Left renal pelvis (tissue), 4 donors: ENCODE measurements at places on chromosomes 16 and 17.

GRCh38 chr16:85350973-85351372 lies 238.7 kb upstream of the CIBAR2 start:
- no peak for DNase-seq

GRCh38 chr17:27807567-27808470 lies 7.5 kb upstream of the NOS2 start:
- DNase-seq, result no peak

GRCh38 chr17:20073055-20073979 lies 64.2 kb downstream of the SPECC1 start:
- no peak for DNase-seq

DNA sequence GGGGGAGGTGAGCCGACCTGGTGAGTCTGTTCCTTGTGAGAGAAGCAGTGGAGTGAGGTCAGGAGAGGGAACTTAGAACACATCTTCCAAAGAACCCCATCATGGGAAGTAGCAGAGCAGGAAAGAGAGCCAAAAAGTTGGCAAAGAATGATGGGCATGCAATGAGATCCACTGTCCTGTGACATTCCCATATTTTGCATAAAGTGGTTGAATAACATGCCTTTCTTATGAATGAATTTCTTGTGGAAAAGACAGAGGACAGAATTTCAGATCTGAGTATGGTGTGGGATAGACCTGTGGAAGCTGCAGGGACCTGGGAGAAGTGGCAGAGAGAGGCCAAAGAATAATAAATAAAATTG lies 41.3 kb downstream of the TMEM100 start:
- no peak for DNase-seq

- no peak for DNase-seq
Measured at GRCh38 chr16:101586-101985, 23.6 kb downstream of the MPG start.

GRCh38 chr16:81543571-81543970 lies 99.0 kb downstream of the CMIP start:
- DNase-seq, result no peak

GRCh38 chr16:50172195-50172922 lies 19.3 kb downstream of the TENT4B start:
- DNase-seq, result no peak

DNA sequence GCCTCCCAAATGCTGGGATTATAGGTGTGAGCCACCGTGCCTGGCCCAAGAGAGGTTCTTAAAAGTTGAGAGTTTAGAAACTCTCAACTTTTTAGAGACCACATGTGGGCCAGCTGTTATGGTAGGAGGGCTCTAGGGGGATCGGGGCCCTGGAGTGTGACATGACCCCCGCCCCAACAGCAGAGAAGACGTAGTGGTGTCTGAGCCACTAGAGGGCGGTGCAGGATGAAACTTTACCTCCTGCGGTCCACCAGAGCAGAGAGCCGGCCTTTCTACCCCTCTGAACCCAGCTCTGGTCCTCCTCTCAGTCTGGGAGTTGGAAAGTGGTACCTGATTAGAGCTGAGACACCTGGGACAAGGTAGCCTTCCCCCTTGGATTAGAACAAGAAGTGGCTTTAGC lies 7.4 kb downstream of the CDK5RAP3 start:
- DNase-seq, result no peak

GRCh38 chr16:4261557-4262172 lies 11.2 kb downstream of the TFAP4 start:
- no peak for DNase-seq

DNA sequence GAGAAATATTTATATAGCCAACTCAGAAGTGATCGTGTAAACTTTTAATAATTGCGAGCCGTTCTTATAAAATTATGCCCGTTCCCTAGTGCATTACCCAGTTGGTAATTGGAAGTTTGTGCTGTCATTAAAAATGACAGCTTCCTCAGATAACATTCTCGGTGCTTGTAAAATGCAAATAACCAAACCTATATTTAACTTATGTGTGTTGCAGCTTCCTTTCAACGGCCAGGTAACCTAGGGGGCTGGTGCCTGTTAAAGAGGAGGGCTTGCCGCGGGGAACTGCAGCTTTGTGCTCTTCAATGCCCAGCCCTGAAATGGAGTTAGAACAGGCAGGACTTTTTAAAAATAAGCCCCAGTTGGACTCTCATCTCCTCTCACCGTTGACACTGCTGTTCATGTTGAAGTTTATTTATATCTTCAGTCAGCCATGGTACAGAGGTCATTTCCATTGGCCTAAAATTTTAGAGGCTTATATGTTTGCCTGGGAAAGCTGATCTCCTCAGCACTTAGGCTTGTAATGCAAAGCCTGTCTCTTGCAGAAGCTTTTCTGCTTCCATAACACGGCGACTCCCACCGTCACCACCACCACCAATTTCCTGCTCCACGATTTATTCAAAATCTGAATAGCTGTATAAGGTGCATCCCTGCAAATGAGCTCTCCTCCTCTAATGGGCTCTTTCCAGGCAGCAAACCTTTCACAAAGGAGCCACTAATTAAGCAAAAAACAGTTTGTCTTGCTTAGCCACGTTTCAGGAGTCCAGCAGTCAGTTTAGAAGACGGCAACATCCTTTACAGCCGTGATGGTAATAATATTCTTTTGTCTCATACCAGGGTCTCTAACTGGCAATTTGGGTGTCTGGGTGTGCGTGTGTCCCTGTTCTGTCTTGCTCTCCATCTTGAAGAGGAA lies 74.7 kb downstream of the RPA1 start:
- no peak for DNase-seq

- DNase-seq, result no peak
Measured at GRCh38 chr17:75679706-75680211, 12.6 kb downstream of the SAP30BP start.

- DNase-seq, result no peak
Measured at GRCh38 chr16:7272567-7273158, 60.0 kb upstream of the RBFOX1 start.

DNA sequence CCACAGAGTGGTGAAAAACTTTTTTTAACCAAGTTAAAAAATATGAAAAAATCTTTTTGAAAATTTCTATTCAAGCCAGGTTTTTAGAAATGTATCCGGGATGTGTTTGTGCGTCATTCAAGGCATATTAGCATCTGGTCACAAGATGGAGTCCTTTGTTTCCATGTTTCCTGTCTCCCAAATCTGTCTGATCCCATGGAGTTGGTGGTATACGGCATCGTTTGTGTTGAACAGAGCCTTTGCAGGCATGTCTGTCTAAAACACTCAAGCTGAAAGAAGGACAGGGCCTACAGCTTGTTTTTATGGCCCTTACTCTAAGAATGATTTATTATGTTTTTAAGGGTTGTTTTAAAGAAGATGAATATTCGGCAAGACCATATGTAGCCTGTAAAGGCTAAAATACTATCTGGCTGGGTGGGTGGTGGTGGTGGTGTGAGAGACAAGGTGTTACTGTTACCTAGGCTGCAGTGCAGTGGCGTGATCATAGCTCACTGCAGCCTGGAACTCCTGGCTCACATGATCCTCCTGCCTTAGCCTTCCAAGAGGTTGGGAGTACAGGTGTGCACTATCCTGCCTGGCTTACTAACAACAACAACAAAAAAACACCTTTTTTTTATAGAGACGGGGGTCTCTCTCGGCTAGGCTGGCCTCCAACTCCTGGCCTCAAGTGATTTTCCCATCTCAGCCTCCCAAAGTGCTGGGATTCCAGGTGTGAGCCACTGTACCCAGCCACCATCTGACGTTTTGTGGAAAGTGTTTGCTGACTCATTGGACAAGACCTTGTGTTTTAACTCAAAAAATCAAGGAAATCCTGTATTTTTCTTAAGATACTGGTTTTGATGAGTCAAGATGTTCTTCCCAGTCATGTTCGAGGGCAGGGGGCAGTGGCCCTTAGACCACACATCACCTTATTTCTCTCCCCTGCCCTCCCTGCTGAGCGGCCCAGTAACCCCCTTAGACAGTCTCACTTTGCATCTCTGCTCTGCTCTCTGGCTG lies 52.2 kb downstream of the NDE1 start:
- DNase-seq, result no peak

- no peak for DNase-seq
Measured at GRCh38 chr16:75225092-75225491, 6.3 kb downstream of the CTRB1 start.

DNA sequence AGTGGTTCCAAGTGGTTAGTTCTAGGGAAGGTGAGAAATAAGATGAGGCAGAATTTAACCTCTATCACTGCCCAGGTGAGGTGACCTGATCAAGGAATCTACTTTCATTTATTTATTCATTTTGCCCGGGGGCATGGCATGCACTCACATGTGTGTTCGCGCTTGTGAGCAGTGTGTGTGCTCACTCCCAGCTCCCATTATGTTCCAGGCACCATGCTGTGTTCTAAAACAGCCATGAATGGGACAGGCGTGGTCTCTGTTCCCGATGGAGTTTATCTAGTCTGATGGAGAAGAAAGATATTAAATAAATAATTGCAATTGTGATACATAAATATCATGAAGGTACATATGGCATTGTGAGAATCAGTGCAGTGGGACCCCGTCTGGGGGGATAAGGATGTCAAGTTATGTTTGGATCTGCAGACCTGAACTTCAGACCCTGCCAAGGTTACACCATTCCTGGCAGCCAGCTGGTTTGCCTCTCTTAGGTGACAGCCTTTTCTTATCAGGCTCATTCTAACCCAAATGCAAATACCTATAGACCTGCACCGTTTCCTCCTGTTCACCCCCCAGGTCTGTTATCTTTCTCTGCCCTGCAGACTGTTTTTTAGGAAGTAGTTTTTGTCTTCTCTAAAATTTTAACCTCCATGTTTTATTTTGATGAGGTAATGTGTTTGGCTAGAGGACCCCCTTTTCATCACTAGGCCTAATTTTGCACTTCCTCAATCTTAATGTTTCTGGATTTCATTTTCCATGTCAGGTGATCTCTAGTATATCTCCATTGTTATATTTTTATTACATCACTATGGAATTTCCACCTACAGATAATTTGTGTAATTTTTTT lies 11.8 kb downstream of the CYB5B start:
- DNase-seq, result no peak

GRCh38 chr16:84597931-84598351 lies 19.9 kb downstream of the COTL1 start:
- DNase-seq, result no peak

GRCh38 chr17:81339534-81340296 lies 44.6 kb upstream of the SLC38A10 start:
- DNase-seq, result no peak

DNA sequence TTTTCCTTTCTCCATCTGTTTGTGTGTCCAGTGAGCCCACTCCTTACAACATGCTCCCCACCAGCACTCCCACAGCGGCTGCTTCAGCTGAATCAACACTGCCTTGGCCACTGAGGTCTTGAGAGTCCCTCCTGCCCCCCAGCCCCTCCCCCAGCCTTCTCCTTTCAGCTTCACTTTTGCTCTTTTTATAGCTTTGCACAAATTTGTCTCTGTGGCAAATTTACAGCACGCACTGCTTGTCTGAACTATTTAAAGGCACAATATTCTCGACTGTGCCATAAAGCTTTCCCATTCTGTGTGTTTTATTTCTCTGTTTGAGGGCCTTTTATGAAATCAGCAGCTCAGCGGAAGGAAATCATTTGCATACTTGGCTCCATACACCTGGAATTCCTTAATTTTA lies 579.3 kb downstream of the TOX3 start:
- no peak for DNase-seq

DNA sequence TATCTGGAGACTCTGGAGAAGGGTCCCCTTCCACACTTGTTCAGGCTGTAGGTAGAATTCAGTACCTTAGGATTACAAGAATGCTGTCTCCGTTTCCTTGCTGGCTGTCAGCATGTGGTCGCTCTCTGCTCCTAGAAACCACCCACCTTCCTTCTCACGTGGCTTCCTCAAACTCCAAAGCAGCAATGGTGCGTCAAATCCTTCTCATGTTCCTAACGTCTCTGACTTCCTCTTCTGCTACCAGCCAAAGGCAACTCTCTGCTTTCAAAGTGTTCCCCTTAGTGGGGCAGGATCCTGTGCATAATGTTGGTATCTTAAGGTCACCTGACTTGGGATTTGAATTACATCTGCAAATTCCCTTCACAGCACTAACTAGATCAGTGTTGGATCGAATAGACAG lies 30.9 kb upstream of the DYNLRB2 start:
- DNase-seq, result no peak

DNA sequence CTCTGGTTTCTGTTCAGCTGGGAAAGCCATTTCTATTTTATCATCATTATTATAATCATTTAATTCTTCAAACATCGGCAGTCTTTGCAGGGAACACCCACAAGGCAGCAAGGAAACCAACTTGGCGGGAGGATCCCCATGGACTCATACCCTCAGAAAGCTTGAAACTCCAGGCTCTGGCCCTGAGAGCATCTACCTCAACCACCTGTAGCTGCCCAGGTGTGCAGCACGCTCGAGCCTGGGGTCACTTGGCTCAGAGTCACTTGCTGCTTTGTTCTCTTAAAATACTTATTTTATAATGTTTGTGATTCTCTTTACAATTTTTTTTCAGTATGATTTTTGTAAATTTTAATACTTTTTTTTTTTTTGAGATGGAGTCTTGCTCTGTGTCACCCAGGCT lies 6.8 kb upstream of the ZNF423 start:
- DNase-seq, result no peak

DNA sequence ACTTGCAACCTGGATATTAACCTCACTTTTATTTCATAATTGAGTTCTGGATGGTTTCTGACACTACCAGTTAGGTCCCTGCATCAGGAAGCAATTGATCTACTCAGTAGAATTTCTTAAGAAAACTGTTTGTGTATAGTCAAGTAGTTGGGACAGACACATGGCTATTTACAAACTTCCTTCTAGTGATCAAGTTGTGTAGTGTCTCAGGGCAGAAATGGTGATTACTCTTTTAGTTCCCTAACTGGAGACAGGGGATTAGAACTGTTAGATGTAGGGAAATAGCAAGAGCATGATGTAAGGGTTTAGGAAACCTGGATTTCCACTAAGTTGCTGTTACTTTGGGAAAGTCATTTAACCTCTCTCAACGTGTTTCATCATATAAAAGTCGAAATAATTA lies 30.4 kb downstream of the TMEM100 start:
- DNase-seq, result no peak

DNA sequence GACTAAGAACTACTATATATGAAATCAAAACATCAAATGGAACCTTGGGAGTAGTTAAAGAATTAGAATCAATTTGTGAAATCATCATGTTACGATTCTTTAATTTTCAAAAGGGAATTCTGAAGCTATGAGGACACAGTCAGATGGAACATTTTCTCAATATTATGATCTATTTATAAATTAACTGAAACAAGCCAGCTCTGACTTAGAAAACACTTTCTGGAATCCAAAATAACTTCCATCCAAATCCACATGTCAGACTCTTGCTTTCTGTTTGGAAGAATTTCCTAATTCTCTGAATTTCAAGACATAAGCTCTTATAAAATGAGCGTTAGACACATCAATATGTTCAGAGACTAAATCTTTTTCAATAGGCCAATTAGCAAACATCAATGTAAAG lies 737.7 kb upstream of the SOX9 start:
- no peak for DNase-seq

GRCh38 chr17:13209081-13209480 lies 191.3 kb upstream of the ELAC2 start:
- DNase-seq, result no peak

DNA sequence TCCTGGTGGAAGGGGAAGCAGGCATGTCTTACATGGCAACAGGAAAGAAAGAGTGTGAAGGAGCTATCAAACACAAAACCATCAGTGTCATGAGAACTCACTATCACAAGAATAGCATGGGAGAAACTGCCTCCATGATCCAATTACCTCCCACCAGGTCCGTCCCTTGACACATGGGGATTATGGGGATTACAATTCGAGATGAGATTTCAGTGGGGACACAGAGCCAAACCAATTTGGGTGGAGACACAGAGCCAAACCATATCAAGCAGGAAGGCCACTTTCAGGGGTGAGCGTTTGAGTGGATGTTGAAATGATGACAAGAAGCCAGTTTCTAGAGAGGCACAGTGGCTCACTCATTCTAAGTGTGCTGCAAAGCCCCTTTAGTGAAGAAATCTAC lies 143.8 kb downstream of the CPPED1 start:
- DNase-seq, result no peak
